ENCODE measurements at places on chromosomes 3 and 15. TPM values are rescaled to one million over a fixed set of nuclear protein-coding genes. Genes with fewer than 3 reads are reported as not detected.
A peak's percentile ranks its signal among the peaks of the same experiment; 100 is the strongest.

GRCh38 chr3:177611752-177612334, 414.6 kb upstream of the TBL1XR1 start:
- no peak for DNase-seq

NDN gene
- 29.0 TPM for total RNA-seq

DNA sequence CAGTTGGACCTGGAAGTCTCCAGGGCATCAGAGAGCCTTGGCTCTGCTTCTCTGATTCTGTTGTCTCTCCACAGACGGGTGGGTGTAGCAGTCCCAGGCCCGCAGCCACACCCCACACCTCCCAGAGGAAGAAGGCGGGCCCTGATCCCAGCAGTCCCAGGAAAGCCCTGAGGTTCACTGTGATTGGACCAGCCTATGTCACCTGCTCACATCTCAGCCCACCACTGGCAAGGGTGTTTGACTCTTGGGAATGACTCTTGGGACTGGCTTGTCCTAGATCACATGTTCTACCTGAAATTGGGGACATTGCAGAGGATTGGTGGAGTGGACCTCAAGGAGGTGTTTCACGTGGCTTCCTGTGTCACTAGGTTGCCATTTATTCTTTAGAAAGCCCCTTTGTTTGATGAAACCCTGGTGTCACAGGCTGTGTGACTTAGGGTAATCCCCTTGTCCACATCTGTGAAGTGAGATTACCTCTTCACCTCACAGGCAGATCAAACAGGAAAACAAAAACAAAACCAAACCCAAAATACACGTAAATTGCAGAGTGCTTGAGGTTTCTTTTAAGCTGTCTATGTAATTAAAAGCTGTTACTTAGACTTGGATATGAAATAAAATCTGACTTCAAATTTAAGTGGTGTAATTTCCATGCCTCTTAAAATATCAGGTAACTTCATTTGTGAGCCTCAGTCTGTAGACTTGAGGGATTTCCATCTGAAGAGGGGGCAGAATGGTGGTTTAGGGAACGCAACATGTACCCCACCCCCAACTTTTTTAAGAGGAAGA, 26.7 kb downstream of the FLNB start:
- DNase-seq = no peak

DNA sequence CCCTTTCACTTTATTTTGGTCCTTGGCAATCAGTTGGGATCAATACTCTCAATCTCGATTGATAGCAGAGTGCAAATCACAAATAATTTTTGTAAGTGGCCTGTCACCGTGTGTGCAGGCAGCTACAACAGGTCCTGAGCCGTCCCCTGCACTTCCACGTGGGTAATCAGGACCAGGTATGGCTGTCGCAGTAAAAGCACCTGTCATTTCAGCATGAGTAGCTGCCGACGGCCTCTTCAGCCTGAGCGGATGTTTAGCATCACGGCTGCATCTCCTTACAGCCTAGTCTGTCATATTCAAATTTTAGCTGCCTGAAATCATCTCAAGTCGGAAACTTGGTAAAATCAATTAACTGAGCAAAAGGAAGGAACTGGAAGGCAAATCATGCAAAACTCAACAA, 53.0 kb upstream of the FOXP1 start:
- DNase-seq = no peak

CFAP91 gene
- 3.7 TPM for total RNA-seq

DNA sequence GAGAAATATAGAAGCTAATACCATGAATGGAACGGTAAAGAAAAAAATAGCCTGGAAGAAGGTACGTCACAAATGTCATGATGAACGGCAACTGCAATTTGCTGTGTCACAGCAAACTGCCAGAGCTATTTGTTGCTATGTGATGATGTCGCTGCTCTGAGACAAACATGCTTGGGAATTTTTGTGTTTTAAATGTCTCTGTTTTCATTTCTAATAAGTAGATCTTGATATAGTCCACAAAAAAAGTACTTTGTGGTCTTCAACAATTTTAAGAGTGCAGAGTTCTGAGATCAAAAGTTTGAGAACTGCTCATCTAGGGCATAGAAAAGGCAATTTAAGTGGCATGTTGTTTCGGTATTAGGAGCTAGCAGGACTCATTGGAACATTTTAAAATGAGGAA, 4.3 kb upstream of the NR1D2 start:
- DNase-seq = no peak

WDR72 gene
- total RNA-seq = 0.16 TPM

RPL35A gene
- 745 TPM for total RNA-seq

ALG1L2 gene
- total RNA-seq = 3.6 TPM

- no peak for DNase-seq
These were observed 7.5 kb upstream of the TM4SF1 start for GRCh38 chr3:149384911-149385321.

DNA sequence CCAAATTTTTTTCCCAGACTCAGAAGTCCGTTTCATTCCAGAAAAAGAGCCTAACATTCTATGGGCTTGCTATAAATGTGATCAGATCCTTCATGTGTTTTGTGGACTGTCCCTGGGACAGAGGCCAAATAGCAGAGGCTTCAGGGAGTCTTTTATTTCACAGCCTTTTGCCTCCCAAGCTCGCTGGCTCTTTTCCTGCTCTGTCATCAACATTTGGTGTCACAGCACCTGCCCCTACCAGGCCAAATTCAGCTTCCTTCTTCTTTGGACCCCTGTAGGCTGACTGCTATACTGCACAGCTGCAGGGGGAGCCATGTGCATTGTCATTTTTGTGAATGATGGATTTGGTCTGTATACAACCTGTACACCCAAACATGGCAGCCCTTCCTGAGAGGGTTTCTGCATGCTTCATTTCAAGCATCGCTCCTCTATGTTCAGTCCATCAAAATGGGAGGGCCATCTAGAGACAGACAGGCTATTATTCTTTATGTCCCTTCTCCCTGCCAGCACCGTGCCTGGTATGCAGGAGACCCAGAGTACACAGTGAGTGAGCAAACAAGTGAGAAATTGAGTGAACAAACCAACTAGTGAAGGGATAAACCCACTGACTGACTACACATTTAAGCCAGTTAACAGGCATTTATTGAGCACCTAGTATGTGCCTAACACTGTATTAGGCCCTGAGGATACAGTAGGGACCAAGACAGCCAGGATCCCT, 17.9 kb upstream of the RPP14 start:
- DNase-seq = no peak

DNA sequence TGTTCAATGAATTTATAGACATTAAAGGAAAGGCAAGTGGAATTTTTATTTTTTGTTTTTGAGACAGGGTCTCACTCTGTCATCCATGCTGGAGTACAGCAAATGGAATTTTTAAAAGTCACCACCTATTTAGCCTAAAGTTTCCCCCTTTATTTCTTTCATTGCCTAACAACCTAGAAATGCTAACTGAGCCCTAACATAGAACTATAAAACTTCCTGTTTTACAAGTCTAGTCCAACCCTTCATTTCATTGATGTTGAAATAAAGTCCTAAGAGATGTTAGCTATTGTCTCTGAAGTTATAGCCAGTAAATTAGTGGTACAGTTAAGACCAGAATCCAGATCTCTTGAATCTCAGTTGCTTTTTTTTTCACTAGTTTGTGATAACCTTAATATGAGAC, 39.0 kb downstream of the MAPK6 start:
- DNase-seq = no peak

ACOX2 gene
- total RNA-seq = 31.5 TPM

- DNase-seq = no peak
These were observed 146.1 kb upstream of the UMPS start for GRCh38 chr3:124584245-124584551.

GCHFR gene
- 4.5 TPM for total RNA-seq

IL16 gene
- total RNA-seq = 19.5 TPM

DNA sequence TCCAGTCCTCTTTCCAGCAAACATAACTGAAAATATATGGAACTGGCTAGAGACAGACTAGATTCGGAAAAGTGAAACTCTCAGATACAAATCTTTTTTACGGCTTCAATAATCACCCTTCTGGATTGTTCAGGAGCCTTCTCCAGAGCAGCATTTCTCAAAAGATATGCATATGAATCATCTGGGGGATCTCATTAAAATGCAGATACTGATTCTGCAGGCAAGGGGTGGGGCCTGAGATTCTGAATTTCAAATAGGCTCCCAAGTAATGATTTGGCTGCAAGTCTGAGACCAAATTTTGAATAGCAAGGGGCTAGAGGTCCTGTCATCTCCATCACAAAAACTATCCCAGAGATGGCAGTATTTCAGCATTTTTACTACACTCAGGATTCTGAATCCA, 165.4 kb downstream of the CTNNB1 start:
- DNase-seq = no peak

DNA sequence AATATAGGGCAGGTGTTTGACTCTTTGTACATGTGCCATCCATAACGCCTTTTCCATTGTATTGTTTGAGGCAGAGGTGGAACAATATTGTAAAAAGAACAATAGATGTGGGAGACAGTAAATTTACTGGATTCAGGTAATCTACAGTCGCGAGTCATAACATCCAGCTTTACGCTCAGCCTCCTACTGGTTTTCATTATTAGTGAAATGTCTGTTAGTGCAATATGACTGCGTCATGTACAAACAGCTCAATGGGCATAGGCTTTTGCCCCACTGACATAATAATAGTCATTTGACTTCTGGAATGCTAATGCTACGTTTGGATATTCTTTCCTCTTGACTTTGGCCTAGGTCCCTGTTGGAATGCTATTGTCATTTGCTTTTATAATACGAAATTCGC, 9.5 kb downstream of the CACNA2D3 start:
- no peak for DNase-seq

DNA sequence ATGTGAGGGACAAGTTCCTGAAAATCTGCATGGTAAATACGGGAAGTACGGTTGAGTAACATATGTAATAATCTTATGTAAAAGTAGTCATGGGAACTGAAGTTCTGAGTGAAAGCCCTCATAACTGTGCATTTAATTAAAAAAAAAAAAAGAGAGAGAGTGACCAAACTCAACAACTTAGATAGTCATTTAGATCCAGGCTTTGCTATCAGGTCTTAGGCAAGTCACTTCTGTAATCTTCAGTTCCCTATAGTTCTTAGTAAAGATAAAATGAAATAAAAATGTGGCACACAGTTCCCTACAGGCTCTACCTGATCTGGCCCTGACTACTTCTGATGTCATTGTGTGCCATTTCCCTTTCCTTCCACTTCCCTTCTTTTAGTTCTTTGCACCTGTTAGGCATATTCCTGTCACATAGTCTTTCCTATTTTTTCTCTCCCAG, 15.0 kb downstream of the RNF111 start:
- DNase-seq = no peak

DNA sequence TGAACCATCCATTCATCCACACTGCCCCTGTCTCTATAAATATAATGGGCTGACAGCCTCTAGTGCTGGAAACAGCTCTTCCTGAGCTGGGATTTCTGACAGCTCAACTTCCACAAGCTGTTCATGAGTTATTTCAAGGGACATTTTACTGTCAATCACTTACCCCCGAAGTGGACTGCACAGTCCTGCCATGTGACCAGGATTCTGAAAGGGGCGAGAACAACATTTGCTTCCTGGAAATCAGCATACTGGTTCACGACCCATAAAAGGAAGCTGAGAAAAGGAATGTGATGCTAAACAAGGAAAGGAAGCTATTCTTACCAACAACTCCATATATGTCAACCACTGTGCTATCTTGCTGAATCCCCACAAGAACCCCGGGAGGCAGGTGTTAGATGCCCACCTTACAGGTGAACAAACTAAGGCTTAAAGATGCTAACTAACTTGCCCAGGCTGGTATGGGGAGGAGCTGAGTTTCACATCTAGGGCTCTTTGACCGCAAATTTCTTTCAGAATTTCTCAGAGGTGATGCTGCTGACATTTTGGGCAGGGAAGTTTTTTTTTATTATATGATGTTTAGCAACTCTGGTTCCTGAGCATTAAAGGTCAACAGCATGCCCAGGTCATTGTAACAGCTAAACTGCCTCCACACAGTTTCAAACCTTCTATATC, 16.5 kb upstream of the REC114 start:
- DNase-seq = no peak

DNA sequence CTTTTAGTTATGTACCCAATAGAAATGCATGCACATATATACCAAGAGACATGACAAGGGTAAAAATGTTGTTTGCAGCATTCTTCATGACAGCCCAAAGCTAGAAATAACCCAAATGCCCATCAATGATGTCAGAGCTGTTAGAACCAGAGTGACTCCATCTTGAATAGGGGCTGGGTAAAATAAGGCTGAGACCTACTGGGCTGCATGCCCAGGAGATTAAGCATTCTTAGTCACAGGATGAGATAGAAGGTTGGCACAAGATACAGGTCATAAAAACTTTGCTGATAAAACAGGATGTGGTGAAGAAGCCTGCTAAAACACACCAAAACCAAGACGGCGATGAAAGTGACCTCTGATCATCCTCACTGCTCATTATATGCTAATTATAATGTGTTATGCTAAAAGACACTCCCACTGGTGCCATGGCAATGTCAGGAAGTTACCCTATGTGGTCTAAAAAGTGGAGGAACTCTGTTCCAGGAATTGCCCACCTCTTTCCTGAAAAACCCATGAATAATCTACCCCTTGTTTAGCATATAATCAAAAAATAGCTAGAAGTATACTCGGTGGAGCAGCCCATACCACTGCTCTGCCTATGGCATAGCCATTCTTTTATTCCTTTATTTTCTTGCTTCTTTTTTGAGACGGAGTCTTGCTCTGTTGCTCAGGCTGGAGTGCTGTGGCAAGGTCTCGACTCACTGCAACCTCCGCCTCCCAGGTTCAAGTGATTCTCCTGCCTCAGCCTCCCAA, 32.9 kb downstream of the ZBTB11 start:
- no peak for DNase-seq

- DNase-seq = no peak
These were observed 684.6 kb upstream of the NR2F2 start for GRCh38 chr15:95645791-95646338.

DNA sequence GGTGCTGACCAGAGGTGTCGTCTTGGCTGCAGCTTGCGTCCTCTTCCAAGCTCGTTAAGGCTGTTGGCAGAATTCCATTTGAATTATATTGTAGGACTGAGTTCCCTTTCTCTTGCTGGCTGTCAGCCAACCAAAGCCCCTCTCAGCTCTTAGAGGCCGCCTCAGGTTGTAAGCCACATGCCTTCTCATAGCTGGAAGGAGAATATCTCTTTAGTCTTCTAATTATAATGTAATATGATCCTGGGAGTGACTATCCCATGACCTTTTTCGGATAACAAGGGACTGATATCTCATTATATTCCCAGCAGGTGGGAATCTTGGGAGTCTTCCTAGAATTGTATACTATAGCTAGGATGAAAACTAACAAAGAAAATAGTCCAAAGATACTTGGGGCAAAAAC, 4.8 kb downstream of the SCG5 start:
- no peak for DNase-seq

DLL4 gene
- 9.7 TPM for total RNA-seq

PLA2G4F gene
- not detected for total RNA-seq

DNA sequence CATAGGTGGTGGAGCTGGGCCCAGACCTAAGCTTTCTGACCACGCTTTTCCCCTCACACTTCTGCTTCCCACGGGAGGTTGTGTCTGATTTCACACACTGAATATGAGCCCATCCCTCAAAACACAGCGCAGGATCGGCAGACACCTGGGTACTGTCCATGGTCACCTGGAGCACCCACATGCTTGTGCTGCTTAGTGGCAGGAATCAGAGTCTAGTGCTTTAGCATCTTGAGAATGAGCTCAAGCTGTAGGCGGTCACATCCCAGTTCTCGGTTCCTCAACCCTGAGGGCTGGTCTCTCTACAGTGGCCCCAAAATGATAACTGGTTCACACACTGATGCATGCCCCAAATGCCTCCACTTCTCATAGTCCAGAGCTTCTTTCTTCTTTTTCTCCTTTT, 111.0 kb downstream of the SEMA5B start:
- DNase-seq = peak; percentile 39

ACP3 gene
- 4.2 TPM for total RNA-seq

RARRES1 gene
- 222 TPM for total RNA-seq

FGF12 gene
- total RNA-seq = 1.2 TPM

SUSD5 gene
- 230 TPM for total RNA-seq

HDDC3 gene
- total RNA-seq = 7.7 TPM

- no peak for DNase-seq
These were observed at the start of gene CYP1A1 for GRCh38 chr15:74725225-74725774. CYP1A1 (minus strand) TSS chr15:74725528; CDS start chr15:74723097, 2,431 bp downstream.
